ENCODE measurements at places on chromosomes 11 and 22. TPM values are rescaled to one million over a fixed set of nuclear protein-coding genes. Genes with fewer than 3 reads are reported as not detected.
A peak's percentile ranks its signal among the peaks of the same experiment; 100 is the strongest.

The RAB6A gene
- 125 TPM for total RNA-seq

DNA sequence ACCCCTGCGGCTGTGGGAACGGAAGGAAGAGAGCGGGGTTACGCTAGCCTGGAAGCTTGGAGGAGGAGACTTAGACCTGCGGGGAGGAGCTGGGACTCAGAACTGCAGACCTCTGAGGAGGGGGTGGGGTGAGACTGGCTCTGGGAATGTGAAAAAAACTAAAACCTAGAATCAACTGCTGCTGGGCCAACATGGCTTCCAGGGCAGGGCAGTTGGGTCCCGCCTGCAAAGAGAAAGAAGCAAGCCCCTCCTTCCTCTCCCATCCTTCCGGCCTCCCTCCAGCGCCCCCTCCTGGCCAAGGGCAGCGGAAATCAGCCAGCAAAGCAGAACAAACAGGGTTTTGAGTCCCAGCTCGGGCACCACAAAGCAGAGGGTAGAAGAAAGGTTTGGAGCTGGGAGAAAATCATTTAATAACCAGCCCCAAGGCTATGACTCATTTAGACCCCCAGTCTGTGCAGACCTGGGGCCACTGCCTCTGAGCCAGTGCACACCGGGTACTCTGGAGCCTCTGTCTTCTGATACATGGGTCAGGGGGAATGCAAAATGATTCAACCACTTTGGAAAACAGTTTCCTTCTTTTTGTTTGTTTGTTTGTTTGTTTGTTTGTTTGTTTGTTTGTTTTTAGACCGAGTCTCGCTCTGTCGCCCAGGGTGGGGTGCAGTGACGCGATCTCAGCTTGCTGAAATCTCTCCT lies 7.3 kb upstream of the NCF4 start:
- H3K27ac ChIP-seq = no peak overlapping the region
- H3K36me3 ChIP-seq = no peaks in the 10 kb centered on the region
- peak; percentile 82 for DNase-seq
- no peak overlapping the region for H3K4me3 ChIP-seq

The MMP12 gene
- not detected for total RNA-seq

The PAX6 gene
- total RNA-seq = 2.7 TPM

The DNAJB13 gene
- 0.36 TPM for total RNA-seq

The OR51B4 gene
- 0.49 TPM for total RNA-seq

- peaks cover 2% of the 10 kb centered on the region for H3K27me3 ChIP-seq
- H3K27ac ChIP-seq = no peak overlapping the region
- H3K4me1 ChIP-seq = peaks cover under 1% of the 10 kb centered on the region
- DNase-seq = no peak
- H3K36me3 ChIP-seq = peaks cover 7% of the 10 kb centered on the region
- peak overlapping the region; percentile 29 for H3K4me3 ChIP-seq
Measured at GRCh38 chr22:22452211-22452610, 56.3 kb downstream of the ZNF280B start.

- H3K4me1 ChIP-seq = no peaks in the 10 kb centered on the region
- peaks cover 4% of the 10 kb centered on the region for H3K36me3 ChIP-seq
- no peak overlapping the region for H3K27ac ChIP-seq
- H3K27me3 ChIP-seq = peaks cover 5% of the 10 kb centered on the region
- DNase-seq = no peak
- no peak overlapping the region for H3K4me3 ChIP-seq
Measured at GRCh38 chr11:70732881-70733196, 334.5 kb downstream of the CTTN start.

DNA sequence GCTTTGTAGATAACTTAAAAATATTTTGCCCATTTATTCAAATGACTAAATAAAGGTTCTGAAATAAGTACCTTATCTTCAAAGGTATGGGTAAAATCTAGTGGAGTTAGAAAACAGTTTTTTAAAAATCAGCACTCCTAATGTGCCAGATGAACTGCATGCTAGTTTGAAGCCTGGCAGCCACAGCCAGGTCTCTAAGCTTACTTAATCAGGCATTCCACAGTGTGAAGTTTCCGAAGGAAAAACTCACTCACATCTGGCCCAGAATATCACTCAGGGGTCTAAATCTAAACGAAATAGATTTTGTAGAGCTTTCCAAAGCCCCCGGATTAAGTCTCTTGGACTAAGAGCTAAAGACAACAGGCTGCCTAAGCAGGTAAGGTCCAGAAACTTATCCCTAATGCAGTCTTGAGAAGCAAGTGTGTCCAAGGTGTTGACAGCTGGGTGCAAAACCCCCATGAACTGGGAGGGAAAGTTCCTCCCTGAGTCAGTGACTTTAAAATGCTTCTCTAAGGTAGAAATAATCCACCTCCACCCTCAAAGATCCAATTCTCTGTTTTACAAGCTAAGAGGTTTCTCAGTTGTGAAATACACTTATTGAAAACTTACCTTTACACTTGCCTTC lies 157.6 kb downstream of the FCHSD2 start:
- no peaks in the 10 kb centered on the region for H3K27me3 ChIP-seq
- H3K36me3 ChIP-seq = no peaks in the 10 kb centered on the region
- H3K27ac ChIP-seq = no peak overlapping the region
- no peak overlapping the region for H3K4me3 ChIP-seq
- peaks cover 13% of the 10 kb centered on the region for H3K4me1 ChIP-seq
- no peak for DNase-seq

GRCh38 chr11:125468025-125468424 lies 28.0 kb downstream of the FEZ1 start:
- DNase-seq = no peak
- no peaks in the 10 kb centered on the region for H3K36me3 ChIP-seq
- H3K4me3 ChIP-seq = no peak overlapping the region
- H3K4me1 ChIP-seq = peaks cover 7% of the 10 kb centered on the region
- H3K27me3 ChIP-seq = no peaks in the 10 kb centered on the region

DNA sequence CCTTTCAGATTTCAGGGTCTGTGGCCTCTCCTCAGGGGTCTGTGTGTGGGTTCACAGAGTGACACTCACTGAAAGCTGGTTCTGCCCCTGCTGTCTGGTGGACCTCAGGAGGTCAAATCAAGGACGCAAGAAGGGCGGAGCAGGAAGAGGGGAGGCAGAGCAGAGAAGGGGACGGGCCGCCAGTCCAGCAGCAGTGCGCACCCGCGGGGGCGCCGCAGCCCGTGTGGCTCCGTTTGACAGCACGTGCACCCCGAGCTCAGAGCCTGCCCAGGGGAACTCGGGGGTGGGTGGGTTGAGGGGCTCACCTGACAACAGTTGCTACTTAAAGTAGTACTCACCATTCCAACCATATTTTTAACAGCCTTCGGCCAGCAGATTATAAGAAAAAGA lies 71.4 kb upstream of the PITPNB start:
- no peak overlapping the region for H3K4me3 ChIP-seq
- H3K4me1 ChIP-seq = peaks cover 6% of the 10 kb centered on the region
- DNase-seq = no peak
- peaks cover 28% of the 10 kb centered on the region for H3K36me3 ChIP-seq
- H3K27ac ChIP-seq = no peak overlapping the region

The KCNJ4 gene
- total RNA-seq = 0.21 TPM

DNA sequence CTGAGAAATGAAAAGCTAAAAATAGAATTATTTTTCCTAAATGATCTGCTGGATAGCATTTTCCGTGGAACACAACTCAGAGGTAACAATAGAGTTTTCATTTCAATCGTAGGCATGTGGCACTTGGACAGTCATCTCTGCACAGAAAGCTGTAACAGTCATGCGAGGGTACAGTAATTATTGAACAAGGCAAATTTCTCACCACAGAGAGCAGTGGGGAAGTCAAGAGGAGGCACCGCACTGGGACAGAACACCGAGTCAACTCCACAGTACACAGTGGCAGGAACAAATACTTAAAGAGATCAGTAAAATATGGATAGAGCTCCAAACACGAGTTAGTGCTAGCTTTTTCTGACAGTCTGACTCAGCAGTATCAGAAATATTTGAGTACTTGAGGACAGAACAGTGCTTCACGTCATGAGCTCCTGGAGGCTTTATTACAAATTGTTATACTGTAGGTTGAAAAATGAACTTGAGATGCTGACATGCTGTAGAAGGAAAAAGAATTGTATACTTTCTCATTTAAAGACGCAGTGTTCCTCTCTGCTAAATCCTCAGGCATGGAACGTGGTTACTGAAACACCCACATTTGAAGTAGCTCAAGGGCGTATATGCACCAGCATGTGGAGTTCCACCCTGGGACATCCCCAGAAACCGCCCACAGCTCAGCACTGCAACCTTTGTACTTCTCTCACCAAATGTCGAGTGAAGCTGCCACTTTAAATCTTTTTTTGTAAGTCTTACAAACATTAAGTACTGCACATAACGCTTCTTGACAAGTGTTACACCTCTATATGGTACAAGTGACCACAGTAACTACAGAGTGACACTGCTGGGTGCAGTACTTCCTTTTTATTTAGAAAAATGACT lies 27.4 kb upstream of the YPEL1 start:
- H3K27ac ChIP-seq = no peak overlapping the region
- no peak for DNase-seq

DNA sequence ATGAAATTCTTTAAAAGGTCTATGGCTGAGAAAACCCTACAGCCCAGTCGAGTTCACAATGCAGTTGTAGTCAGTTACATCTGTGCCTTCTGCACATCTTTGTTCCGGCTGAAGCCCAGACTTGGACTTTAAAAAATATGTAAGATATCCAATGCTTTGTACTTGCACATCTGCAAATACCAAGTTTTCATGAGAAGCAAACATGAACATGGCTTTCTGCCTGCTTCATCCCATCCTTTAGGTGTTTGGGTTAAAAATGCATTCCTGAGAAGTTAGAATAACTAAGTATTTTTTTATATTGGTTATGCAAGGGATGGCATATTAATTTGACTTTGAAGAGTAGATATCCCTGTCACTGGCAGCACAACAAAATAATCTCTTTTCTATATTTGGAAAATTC lies 528.4 kb downstream of the METTL15 start:
- peaks cover 4% of the 10 kb centered on the region for H3K27me3 ChIP-seq
- no peaks in the 10 kb centered on the region for H3K36me3 ChIP-seq
- no peak overlapping the region for H3K4me3 ChIP-seq
- no peak overlapping the region for H3K27ac ChIP-seq

- H3K4me1 ChIP-seq = no peaks in the 10 kb centered on the region
- H3K36me3 ChIP-seq = no peaks in the 10 kb centered on the region
- H3K4me3 ChIP-seq = no peak overlapping the region
- peaks cover 4% of the 10 kb centered on the region for H3K27me3 ChIP-seq
- no peak overlapping the region for H3K27ac ChIP-seq
Measured at GRCh38 chr11:42036201-42036600, 576.7 kb upstream of the LRRC4C start.

DNA sequence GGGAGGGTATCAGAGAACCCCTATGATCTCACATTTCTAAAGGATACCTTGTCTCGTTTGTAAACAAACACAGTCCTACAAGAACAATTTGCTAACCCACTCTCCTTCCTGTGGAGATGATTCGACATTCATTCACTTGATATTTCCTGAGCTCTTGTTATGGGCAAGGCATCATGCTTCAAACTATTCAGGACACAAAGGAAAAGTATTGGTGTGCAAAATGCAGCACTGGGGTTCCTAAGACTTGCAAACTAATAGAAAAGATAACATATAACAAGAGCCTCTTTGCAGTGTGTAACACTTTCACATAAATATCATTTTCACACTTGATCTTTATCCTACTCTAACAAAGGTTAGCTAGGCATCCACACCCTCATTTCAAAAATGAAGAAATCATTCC lies 211.5 kb upstream of the BLID start:
- H3K36me3 ChIP-seq = no peaks in the 10 kb centered on the region
- no peaks in the 10 kb centered on the region for H3K27me3 ChIP-seq
- peaks cover 2% of the 10 kb centered on the region for H3K4me1 ChIP-seq
- no peak for DNase-seq

- no peaks in the 10 kb centered on the region for H3K27me3 ChIP-seq
- no peak overlapping the region for H3K27ac ChIP-seq
- no peaks in the 10 kb centered on the region for H3K36me3 ChIP-seq
- no peak overlapping the region for H3K4me3 ChIP-seq
Measured at GRCh38 chr11:16942911-16943310, 71.3 kb downstream of the PLEKHA7 start.

The MS4A6E gene
- not detected for total RNA-seq

GRCh38 chr11:91231226-91231625 lies 993.4 kb upstream of the FAT3 start:
- H3K4me1 ChIP-seq = no peaks in the 10 kb centered on the region
- no peak overlapping the region for H3K27ac ChIP-seq
- no peak overlapping the region for H3K4me3 ChIP-seq
- no peak for DNase-seq
- H3K27me3 ChIP-seq = no peaks in the 10 kb centered on the region

DNA sequence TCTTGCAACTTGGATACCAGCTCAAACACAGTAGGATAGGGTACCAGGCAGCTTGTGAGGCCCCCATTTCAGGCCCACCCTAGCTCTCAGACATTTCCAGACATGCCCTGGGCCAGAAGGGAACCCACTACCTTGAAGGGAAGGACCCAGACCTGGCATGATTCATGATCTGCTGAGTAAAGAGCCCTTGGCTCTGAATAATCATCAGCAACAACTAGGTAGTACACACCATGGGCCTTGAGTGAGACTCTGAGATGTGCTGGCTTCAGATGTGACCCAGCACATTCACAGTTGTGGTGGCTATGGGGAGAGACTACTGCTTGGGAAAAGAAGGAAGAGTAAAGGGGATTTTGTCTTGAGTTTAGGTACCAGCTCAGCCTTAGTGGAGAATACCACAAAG lies 23.6 kb downstream of the JRKL start:
- DNase-seq = no peak
- H3K36me3 ChIP-seq = no peaks in the 10 kb centered on the region
- no peaks in the 10 kb centered on the region for H3K27me3 ChIP-seq
- H3K27ac ChIP-seq = no peak overlapping the region

The DAGLA gene
- total RNA-seq = 3.2 TPM

The ME3 gene
- 0.92 TPM for total RNA-seq

DNA sequence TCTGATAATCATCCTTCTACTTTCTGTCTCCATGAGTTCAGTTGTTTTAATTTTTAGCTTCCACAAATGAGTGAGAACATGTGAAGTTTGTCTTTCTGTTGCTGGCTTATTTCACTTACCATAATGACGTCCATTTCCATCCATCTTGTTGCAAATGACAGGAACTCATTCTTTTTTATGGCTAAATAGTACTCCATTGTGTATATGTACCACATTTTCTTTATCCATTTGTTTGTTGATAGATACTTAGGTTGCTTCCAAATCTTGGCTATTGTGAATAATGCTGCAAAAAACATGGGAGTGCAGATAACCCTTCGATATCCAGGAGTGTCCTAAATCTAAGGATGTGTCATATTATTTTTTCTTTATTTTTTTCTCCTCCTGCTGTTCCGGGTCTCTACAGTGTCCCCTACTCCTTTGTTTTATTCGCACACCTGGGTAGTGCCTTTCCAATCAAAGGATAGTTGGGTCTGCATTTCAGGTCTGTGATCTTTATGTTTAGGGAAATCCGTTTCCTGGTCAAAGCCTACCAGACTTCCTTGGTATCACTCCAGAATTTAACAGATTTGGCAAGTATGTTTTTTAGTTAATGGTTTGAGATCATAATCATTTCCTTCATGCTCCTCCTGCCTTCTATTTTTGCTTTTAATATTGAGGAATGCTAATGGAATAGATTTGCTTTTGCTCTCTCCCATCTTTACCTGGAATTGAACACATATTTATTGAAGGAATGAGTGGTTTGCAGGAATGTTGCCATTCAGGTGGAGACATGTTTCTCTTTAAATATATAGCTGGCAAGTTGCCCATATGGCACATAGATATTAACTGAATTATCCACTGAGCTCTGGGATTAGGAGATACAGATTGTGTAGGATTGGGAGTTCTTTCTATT lies 53.7 kb downstream of the ARHGEF12 start:
- H3K27ac ChIP-seq = peak overlapping the region; percentile 31
- DNase-seq = no peak
- H3K27me3 ChIP-seq = no peaks in the 10 kb centered on the region
- H3K36me3 ChIP-seq = no peaks in the 10 kb centered on the region
- H3K4me3 ChIP-seq = no peak overlapping the region

All from endothelial cell (in vitro differentiated cells).